ENCODE measurements at places on chromosomes 13 and 19.
A peak's percentile ranks its signal among the peaks of the same experiment; 100 is the strongest.

DNA sequence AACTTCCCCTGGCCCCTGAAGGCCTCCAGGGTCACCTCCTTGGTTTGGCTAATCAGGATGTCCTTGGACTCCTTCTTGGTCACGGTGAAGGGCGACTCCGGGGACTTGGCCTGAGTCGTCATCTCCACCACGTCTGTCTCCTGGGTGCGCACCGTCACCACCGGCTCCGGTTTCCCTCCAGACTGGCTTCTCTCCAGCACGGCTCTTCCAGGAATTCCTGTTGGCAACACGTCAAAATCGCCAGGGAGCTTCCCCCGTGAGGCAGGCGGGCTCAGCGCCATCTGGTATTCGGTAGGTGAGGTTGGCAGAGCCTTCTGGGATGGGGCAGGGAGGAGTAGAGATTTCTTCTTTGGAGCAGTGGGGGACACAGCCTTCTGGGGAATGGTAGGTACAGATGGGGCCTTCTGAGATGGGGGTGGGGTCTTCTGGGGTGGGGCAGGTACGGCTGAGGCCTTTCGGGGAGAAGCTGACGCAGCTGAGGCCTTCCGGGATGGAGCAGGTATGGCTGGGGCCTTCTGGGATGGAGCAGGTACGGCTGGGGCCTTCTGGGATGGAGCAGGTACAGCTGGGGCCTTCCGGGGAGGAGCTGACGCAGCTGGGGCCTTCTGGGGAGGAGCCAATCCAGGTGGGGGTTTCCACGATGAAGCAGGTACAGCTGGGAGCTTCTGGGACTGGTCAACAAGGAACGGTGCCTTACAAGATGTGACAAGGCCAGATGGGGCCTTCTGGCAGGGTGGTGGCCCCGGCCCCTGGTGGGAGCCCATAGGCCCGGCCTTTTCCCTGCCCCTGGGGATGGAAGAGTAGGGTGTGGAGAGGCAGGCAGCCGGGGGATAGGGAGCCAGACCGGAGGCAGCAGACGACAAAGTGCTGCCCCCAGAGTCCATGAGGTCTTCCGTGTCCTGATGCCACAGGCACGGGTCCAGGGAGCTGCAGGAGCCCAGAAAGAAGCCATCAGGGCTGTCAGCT lies 3.8 kb downstream of the GARIN5B start:
- no peak for DNase-seq

GRCh38 chr19:55554741-55555152 lies 9.4 kb upstream of the SBK3 start:
- no peak for DNase-seq

DNA sequence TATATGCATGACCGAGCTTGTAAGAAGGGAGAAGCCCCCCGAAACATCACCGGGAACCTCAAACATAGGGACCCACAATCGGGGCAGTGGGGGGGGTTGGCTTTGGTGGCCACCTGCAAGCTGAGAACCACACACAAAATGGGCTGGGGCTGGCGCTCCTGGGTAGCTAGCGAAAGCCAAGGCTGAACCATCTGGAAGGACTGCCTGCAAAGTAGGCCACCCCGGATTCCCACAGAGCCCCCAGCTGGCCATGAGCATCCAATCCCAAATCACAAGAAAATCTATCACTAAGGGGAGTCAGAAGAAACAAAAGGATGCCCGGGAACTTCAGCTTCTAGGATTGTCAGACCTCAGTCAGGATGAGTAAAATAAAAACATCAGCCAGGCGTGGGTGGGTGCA lies 2.8 kb upstream of the PSPN start:
- DNase-seq = no peak

DNA sequence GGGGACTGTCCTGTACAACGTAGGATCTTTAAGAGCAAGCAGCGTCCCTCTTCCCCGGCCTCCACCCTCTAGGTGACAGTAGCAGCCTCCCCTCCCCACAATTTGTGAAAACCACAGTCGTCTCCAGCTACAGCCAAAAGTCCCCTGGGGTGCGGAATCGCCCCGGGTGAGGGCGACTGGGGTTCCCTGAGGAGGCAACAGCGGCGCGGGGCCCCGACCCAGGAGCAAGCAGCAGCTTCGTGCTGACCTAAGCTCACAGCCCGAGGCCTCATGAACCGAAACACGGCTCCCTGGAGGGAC lies 322 bp downstream of the ZNF558 start:
- no peak for DNase-seq

DNA sequence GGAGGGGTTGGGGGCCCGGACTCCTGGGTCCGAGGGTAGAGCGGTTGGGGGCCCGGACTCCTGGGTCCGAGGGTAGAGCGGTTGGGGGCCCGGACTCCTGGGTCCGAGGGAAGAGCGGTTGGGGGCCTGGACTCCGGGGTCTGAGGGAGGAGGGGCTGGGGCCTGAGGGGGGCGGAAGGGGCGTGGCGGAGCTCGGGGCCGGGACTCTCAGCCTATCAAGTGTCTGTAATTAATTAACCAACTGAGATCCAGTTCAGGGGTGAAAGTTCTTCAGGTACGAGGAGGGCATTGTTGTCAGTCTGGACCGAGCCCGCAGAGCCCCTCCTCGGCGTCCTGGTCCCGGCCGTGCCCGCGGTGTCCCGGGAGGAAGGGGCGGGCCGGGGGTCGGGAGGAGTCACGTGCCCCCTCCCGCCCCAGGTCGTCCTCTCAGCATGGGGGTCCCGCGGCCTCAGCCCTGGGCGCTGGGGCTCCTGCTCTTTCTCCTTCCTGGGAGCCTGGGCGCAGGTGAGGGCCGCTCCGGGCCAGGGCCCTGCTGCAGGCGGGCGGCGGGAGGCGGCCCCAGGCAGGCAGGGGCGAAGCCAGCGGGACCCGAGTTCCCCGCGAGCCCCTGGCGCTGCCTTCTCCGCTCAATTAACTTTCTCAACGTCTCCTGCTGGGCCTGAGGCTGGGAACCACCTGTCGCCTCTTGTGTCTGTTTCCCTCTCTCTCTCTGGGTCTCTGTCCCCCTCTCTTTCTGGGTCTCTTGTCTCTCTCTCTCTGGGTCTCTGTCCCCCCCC lies 697 bp downstream of the FCGRT start:
- DNase-seq = no peak

- no peak for DNase-seq
Measured at GRCh38 chr13:27628081-27628480, 6.4 kb downstream of the POLR1D start.

DNA sequence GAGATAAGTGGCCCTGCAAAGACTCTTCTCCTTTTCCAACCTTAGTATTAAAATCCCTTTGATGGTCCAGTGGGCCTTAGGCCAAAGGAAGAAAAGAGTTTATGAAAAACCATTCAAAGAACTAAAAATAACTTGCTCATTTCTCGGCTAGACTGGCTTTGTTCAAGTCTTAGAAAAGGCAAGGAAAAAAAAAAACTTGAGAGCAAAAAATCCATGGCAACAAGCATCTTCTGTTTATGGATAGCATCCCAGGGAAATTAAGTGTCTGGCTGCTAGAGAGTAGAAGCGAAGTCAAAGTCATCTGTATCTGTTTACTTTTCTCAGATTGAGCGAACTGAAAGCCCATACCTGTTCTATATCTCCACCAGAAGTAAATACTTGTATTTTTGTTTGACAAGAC lies 129.6 kb downstream of the KCTD15 start:
- DNase-seq = no peak

DNA sequence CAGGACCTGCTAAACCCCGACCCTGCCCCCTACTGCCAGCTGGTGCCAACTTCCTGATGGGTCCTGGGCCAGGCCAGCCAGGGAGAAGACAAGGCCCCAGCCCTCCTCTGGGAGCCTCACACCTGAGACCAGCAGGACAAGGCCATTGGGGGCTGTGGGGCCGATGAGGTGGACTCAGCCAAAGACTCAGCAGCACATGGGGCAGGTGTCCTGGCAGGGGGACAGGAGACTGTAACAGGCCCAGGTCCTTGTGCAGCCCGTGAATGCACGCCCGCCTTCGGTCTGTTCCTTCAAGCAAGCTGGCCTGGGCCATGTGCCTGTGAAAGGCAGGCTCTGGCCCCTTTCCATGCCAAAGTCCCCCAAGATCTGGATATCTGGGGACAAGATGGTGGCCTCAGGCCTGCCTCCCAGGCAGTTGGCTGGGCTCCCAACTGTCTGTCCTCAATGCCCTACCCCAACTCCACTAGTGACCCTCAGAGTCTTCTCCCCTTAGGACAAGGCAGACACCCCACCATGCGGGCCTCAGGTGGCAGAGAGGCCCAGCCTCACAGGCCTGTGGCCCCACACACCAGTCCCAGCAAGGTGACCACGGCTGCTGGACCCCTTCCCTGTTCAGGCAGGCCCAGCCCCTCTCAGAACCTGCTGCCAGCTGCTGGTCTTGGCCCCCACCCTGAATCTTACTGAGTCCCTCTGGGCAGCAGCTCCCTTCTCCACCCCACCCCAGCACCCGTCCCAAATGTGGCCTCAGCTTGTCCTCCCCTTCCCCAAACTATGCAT lies 12.3 kb downstream of the CEACAM19 start:
- DNase-seq = no peak

- DNase-seq = no peak
Measured at GRCh38 chr13:21039097-21039800, 22.1 kb downstream of the LATS2 start.

DNA sequence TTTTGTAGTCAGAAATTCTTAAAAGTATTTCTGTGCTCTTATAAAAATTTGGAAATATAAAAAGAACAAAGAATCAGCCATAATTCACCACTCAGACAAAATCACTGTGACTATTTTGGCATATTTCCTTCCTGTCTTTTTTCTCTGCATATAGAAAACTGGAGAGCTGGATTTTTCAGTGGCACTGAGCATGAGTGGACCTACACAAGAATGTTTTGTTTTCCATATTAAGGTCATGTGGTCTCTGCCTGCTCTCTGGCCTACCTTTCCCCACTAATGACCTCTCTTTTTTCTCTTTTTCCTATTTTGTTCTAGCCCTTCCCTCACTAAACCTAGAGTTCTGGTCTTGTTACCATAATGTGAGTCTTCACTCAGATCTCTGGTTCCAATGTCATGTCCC lies 17.6 kb upstream of the USP12 start:
- no peak for DNase-seq

DNA sequence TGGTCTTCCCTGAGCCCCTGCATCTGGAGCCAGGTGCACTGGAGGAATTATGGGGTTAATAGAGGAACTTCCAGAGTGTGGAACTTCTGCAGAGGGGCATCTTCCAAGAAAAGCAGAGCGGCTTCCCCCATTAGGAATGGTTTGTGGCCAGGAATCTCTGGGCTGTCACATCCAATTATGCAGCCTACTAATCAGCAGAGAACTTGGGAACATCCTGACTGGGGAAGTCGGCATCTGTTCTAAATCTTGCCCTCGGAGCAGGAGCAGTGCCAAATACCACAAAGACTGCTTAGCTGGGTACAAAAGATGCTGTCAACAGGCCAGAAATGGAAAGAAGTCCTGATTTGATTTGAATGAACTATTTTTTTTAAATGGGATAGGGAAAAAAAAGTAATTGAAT lies 435.1 kb downstream of the ZNF536 start:
- no peak for DNase-seq

GRCh38 chr13:27054760-27055159 lies 116.9 kb downstream of the USP12 start:
- no peak for DNase-seq

- no peak for DNase-seq
Measured at GRCh38 chr19:30376826-30377425, 4.7 kb downstream of the ZNF536 start.

DNA sequence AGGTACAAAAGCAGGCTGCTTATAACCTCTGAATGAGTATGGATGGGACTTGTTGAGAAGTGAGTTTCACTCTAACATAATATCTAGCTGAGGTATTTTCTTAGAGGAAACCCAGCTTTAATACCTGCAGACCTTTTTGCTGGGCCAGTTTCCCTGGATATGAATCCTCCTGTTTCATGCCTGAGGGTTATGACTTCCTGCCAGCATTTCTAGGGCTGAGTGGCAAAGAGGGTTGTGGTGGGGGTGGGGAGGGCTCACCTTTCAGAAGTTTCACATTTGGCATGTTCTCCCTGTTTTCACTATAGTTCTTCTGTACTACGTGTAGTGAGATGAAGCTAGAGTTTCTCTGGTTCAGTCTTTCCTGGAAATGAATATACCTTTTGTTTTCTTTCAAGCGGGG lies 73.7 kb downstream of the LACC1 start:
- no peak for DNase-seq

DNA sequence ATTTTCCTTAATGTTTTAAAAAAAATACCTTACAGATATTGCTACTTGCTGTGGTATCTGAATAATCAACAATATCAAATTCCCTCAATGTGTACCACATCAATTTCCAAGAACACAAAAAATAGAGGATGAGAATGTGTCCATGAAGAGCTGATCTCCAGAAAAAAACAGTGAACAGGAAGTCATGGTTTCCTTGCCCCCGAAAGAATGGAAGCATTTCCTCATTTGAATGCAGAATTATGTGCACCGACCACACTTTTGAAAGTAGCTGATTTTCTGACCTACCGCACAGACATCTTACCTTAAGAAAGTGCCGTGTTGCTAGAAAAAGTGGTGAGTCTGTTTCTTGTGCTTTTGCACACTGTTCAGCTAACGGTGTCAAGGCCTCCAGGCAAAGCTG lies 13.4 kb upstream of the EEF1AKMT1 start:
- no peak for DNase-seq

GRCh38 chr13:19382111-19382510 lies 179.2 kb downstream of the TPTE2 start:
- DNase-seq = no peak

- no peak for DNase-seq
Measured at GRCh38 chr13:73336773-73337172, 278.0 kb downstream of the KLF5 start.

DNA sequence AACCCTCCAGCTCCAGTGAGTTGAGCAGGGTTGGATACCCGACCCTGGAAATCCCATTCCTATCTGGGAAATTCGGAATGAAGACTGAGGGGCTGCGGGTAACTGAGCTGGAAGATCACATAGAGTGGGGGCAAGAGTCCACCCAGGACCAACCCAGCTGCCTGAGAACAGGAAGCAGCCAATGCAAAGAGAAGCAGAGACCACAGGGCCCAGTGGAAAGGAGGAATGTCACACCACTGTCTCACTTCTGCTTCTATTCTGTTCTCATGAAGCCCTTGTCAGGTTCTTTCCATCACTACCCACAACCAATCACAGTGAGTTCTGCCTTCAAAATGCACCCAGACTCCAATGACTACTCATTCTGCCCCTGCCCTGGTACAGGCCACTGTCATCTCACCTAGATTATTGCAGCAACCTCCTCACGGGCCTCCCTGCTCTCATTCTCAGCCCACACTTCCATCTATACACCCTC lies 15.3 kb downstream of the DYRK1B start:
- DNase-seq = peak; percentile 51

- no peak for DNase-seq
Measured at GRCh38 chr19:3604987-3605343, 1.7 kb downstream of the TBXA2R start.

DNA sequence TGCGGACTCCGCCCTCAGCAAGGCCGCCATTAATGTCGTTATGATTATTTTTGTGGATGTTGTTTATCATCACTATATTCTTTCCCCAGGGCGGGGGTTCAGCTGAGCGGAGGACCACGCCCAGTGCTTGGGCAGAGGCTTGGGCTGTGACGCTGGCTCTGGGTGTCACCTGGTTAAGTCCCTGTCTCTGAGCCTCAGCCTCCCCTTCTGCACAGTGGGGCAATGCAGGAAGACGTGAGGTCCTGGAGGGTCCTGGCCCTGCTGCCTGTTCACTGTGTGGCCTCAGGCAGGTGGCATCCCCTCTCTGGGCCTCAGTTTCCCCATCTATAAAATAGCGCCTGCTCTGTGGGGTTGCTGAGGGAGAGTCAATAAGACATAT lies 32.5 kb downstream of the NFIC start:
- no peak for DNase-seq

All from GM06990 (cell line).